ENCODE measurements at places on chromosomes 11 and 22.
A peak's percentile ranks its signal among the peaks of the same experiment; 100 is the strongest.

DNA sequence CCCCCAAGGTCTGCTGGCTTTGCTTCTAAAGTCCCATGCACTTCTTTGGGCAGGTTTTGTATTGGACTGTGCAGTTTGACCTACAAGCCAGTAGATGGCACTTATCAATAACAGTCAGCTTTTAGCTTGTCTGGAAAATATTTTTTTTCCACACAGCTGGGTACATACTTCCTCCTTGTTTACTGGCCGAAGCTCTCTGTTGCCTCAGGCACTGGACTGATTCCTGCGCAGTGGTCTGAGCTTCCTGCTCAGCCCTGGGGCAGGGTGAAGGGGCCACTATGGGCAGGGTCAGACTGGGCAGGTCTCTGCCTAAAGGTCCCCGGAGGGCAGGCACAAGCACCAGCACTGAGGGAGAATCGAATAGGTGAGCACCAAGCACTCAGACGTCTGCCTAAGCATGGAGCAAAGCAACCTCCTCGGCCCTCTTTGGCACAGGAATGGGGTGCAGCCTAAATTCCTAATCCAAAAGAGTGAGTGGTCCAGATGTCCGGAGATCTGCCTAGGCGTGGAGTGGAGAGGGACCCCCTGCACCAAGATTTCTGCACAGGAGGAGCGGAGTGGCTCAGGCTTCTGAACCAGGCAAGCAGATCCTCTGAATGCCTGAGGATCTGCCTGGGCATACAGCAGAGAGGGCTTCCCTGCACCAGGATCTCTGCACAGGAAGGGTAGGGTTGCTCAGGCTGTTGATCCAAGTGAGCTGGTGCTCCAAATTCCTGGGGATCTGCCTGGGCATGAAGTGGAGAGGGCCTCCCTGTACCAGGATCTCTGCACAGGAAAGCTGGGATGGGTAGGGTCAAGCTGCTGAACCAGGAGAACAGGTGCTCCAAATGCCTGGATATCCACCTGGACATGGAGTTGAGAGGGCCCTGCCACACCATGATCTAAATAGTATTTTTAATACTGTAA lies 105.9 kb upstream of the C11orf58 start:
- no peak for DNase-seq

GRCh38 chr11:83693306-83693992 lies 407.3 kb upstream of the CCDC90B start:
- no peak for DNase-seq

DNA sequence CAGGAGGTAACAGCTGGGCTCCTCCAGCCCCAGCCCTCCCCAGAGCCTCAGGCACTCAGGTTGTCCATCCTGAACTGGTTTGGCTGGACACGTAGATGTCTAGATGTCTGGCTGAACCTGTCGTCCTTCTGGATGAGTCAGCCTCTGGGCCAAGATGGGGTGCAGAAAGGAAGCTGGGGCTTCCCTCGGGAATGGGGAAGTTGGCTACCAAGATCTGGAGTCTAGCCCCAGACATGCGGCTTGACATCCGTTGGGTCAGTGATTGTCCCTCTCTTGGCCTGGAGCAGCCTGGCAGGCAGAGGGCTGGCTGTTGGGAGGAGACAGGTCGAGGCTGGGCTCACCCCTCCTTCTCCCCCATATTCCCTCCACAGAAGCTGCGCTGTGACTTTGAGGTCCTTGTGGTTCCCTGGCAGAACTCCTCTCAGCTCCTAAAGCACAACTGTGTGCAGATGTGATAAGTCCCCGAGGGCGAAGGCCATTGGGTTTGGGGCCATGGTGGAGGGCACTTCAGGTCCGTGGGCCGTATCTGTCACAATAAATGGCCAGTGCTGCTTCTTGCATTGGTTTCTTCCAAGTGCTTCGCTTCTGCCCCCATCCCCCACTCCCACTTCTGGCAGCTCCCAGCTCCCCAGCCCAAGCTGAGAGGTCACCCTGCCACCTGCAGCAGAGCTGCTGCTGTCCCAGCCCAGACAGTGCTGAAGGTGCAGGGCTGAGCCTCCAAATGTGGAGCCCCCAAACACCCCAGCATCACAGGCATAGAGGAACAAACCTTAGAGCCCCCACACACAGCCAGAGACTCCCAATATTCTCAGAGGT lies 1.3 kb downstream of the CST6 start:
- DNase-seq: no peak

DNA sequence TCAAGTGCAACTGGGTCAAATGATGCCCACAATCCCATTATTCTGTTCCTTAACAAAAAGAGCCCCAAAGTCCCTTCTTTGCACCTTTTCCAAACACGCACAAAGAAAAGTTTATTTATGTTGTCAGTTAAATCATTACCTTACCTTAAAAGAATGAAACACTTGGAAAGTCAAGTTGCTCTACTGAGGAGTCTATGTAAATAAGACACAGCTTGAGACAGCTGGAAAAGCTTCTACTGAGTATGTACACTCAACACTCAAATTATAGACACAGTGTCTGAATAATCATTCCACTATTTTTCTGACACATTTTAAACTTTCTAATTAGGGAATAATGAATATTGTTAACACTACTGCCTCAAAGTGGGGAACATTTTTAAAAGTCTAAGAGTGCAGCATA lies 21.6 kb upstream of the PHLDA2 start:
- no peak for DNase-seq

GRCh38 chr22:38471237-38471636 lies 3.3 kb downstream of the KDELR3 start:
- DNase-seq: no peak

DNA sequence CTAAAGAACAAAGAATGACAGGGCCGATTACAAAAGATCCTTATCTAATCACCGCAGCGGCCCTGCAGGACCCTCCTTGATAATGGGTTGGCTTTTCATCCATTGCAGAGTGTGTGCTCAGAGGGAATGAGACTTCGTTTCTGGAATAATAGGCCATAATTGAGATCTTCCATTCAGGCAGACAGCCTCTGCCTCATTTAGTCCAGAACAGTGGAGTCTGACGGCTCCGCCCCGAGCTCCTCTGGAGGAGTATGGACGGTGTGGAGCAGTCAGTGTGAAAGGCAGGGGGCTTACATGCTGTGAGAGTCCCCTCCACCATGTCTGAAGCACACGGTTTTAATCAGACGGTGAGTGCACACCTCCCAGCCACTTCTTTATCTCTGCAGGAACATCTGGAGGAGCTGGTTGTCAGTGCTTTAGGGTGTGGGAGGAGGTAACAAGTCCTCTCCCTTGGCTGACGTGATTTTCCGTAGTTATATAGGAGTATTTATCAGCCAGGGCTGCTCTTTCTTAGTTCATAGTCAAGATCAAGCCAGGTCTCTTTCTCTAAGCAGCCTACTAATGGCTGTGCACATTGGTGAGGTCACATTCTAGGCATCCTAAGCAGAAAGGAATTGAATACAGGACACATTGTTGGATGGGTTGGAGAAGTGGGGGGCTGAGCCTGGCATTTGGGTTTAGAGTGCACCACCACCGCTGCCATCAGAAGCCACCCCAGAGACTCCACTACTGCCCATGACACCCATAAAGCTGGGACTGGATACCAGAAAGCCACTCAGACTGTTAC lies 1477.9 kb downstream of the TBC1D22A start:
- DNase-seq: no peak

DNA sequence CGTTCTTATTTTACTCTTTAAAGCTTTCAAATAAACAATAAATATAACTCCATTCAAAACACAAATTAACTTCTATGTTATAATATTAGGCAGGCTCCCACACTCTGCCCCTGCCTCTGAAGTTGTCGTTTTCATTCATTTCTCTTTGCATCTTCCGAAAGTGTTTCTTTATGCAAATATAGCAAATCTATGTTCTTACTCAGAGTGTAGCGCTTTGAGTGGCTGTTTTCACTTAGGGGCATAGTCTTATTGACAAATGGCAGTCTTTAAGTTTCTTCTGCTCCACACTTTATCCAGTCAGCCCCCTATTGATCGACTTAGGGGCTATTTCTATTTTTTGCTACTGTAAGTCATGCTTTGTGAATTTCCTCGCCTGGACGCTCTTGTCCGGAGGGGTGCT lies 45.3 kb upstream of the RTL6 start:
- no peak for DNase-seq

- DNase-seq: no peak
These were observed 6.2 kb upstream of the YPEL1 start for GRCh38 chr22:21741790-21742189.

DNA sequence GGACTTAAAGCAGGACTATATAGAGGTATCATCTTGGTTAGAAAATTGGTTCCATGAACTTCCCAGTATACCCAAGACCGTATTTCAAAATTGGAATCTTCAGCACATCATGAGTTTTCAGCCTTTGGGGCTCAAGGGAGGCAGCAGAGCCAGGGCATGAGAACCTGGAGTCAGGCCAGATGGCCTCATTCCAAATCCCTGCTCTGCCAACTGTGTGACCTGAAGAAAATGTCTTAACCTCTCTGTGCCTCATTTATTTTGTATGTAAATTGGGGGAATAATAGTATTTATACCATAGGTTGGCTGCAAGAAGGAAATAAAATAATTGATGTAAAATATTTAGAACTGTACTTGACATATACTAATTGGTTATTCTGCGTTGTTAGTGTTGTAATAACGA lies 987.6 kb downstream of the TBC1D22A start:
- DNase-seq: no peak

DNA sequence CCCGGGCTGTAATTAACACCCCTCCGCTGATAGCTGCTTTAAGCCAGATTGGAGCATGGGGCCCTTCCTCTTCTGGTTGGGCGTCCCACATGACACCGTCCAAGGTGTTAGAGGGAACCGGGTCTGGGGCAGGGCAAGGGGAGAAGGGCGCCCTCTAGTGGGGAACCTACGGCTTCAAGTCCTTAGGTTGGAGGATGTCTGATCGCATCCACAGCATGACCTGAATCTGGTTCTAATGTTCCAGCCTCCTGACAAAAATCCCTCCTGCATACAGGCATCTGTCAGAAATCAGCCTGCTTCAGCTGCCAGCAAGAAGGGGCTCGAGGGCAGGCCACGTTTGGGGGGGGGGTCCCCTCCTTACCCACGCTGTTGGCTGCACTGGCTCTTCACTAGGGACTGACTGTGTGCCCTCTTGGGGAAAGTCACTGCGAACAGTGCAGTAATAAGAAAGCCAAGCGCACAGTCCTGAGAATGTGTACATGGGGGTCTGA lies 94.2 kb upstream of the TBCEL start:
- DNase-seq: peak; percentile 16

- DNase-seq: no peak
These were observed 407.9 kb downstream of the MIAT start for GRCh38 chr22:27065279-27065678.

GRCh38 chr11:133724116-133724515 lies 121.2 kb downstream of the SPATA19 start:
- no peak for DNase-seq

DNA sequence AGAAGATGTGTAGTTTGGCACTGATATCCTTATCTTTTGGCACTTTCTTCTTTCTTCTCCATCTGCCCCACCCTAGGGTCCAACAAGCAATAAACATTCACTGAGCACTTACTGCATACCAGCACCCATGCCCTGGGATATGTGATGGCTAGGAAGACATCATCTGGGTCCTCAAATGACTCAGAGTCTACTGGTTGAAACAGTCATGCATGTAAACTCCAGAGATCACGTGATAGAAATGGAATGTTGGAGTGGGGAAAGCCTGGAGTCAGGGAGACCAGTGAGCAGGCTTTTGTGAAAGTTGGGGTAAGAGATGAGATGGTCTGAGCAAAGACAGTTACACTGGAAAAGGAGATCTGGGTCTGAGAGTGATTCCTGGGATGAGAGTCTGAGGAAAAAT lies 724.9 kb upstream of the TENM4 start:
- DNase-seq: no peak

GRCh38 chr11:84581083-84581482 lies 1046.1 kb downstream of the DLG2 start:
- DNase-seq: no peak

- no peak for DNase-seq
These were observed 1.4 kb downstream of the NECTIN1 start for GRCh38 chr11:119727523-119728151.

DNA sequence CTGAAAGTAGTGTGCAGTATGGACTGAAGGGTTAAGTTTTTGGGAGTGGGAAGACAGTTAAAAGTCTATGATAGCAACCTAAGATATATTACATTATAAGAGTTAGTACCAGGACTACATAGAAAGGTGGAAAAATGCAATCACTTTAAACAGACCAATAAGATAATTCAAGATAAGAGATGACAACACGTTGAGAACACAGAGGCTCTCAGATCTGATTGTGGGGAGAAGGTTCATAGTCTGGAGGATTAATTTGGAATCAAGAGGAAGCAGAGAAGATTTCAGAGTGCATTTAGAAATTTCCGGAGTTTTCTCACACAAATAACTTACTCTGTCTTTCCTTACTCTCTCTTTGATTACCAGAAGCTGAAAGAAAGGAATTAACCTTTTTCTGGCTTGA lies 441 bp downstream of the CASP5 start:
- no peak for DNase-seq

- DNase-seq: no peak
These were observed 29.5 kb upstream of the TESMIN start for GRCh38 chr11:68780829-68781228.

GRCh38 chr11:119617340-119617713 lies 111.7 kb downstream of the NECTIN1 start:
- DNase-seq: no peak

DNA sequence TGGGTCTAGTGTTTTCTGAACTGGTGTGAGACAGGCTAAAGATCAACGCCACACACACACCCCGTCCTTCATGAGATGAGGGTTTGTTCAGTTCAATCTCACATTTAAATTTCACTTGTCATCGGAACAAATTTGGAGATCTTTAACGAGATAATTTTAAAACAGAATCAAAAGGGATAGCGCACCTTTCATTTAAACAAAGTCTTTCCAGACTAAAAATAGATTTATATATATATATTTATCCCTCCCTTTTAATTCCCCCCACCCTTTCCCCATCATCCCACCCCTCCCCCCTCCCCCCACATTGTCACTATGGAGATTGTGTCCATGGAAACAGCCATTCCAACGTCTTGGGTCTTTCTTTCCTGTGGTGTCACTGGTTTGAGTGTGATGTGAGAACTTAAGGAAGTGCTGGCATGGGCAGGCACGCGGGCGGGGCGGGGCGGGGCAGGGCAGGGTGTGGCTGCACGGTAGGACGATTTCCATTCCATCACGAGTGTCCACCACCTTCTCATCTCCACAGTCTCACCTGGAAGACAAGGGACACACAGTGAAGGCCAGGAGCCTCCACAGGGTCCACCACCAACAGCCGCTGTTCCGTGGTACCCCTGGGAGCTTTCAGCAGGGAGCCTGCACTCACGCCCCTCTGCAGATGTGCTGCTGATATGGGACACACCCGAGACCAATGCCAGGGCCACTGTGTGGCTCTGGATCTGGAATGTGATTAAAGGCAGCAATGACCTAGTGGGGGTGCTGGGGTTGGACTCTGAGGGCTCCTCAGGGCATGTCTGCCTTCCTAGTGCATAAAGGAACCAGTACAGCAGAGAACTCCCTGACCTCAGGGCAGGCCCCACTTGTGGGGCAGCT lies 30.5 kb upstream of the CYP2D6 start:
- no peak for DNase-seq

GRCh38 chr22:22830957-22831688 lies 56.5 kb upstream of the IGLL5 start:
- DNase-seq: no peak

DNA sequence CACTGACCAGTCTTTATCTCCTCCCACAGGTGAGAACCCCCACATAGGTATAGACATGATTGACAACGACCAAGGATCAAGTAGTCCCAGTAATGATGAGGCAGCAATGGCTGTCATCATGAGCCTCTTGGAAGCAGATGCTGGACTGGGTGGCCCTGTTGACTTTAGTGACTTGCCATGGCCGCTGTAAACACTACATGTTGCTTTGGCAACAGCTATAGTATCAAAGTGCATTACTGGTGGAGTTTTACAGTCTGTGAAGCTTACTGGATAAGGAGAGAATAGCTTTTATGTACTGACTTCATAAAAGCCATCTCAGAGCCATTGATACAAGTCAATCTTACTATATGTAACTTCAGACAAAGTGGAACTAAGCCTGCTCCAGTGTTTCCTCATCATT lies 76.5 kb downstream of the BTBD10 start:
- DNase-seq: no peak

All from activated CD4-positive, alpha-beta T cell treated with anti-CD3 and anti-CD28 coated beads for 24 hours (primary cell).